KBM-7 (cell line): ENCODE measurements at places on chromosomes 11 and 22.
A peak's percentile ranks its signal among the peaks of the same experiment; 100 is the strongest.

GRCh38 chr22:24086310-24086709, 75.2 kb downstream of the CABIN1 start:
- no peak for DNase-seq

GRCh38 chr11:22169833-22170232, 23.1 kb upstream of the ANO5 start:
- DNase-seq = peak; percentile 16

DNA sequence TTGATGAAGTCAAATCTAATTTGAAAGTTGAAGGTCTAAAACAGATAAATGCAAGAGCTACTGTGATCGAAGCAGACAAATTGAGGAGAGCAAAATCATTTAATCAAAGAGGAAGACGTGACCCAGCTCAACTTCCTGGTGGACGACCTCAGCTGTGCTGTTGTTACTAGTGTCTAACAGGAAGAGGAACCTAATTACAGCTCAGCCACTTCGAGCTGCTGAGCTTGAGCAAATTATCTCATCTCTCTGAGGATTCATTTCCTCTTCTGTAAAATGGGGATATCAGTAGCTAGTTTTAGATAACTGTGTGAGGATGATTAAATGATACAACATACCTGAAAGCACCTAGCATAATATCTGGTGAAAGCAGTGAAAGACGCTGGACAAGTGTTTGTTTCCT, 48.6 kb upstream of the OLFML1 start:
- peak; percentile 58 for DNase-seq

- no peak for DNase-seq
Observed at GRCh38 chr11:73158356-73159051, 16.4 kb upstream of the FCHSD2 start.

DNA sequence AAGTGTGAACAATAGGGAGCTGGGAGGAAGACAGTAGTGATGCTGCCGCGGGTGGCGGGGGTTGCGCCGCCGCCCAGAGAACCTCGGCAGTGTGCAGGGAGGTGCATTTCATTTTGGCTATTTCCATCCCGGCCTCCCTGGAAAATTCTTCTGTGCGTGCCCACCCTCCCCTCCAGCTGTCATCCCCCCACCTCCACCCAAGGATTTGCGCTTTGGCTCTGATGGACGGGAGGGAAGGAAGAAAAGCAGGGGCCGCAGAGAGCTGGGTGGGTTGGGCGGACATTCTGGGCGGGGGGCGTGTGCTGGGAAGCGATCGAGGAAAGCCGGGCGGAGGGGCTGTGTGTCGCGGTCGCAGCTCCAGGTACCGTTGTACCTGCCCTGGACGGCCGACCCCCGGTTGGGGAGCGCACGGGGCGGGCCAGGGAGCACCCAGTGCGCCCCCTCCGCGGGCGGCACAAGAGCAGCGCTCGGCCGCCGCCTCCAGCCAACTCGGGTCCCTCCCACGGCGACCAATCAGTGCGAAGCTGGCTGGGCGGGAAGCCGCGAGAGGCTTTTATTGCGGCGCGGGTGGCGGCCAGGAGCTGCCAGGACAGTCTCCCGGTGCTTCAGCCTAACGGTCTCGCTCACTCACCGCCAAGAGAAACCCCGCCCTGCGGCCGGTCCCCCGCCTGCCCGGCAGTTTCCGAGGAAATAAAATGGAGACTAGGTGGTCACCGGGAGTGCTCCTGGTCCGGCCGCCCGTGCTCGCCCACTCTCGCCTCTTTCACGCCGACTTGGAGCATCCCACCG, 1.6 kb downstream of the NCAM1 start:
- DNase-seq = no peak

- no peak for DNase-seq
Observed at GRCh38 chr11:83709434-83709833, 423.3 kb upstream of the CCDC90B start.

DNA sequence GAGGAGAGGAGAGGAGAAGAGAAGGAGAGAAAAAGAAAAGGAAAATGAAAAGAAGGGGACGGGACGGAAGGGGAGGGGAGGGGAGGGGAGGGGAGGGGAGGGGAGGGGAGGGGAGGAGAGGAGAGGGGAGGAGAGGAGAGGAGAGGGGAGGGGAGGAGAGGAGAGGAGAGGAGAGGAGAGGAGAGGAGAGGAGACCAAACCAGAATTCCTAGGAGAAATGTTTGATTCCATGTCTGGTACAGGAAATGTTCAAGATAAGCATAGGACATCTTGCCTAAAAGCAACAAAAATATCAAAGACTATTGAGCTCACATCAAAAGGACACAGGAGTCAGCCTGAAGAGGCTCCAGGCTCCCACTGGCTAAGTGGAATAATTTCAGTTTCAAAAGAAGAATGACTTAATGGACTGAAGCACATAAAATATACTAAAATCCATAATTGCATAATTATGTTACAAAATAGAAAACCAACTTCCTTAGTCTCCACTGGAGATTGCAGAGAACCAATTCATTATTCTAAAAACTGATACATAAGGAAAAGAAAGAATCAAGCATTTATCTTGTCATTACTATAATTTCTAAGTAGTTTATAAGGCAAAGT, 101.1 kb upstream of the APOA1 start:
- no peak for DNase-seq

DNA sequence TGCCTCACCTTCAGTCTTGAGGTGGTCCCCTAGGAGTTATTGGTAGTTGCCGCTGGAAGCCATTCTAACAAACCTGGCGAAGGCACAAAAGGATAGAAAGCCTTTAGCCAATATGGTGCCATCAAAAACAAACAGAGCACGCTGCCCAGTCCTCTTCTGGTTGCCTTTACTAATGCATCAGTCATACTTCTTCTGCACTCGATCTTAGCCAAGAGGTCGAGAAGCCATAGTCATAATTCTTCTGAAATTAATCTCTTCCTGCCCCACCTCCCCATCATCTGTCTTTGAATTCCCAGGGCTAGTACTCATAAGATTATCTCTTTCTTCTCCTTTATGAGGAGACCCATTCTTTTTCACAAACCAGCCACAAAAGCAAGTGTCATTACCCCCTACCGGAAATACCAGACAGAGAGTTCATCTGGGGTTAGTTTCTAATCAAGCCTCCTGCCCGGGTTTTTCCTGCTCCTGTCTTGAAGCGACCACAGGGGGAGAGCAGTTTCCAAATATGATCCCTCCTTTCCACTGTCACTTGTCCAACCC, 21.4 kb upstream of the EHF start:
- DNase-seq = peak; percentile 66

- DNase-seq = peak; percentile 50
Observed at GRCh38 chr22:41092847-41093411, 537 bp downstream of the EP300 start.

DNA sequence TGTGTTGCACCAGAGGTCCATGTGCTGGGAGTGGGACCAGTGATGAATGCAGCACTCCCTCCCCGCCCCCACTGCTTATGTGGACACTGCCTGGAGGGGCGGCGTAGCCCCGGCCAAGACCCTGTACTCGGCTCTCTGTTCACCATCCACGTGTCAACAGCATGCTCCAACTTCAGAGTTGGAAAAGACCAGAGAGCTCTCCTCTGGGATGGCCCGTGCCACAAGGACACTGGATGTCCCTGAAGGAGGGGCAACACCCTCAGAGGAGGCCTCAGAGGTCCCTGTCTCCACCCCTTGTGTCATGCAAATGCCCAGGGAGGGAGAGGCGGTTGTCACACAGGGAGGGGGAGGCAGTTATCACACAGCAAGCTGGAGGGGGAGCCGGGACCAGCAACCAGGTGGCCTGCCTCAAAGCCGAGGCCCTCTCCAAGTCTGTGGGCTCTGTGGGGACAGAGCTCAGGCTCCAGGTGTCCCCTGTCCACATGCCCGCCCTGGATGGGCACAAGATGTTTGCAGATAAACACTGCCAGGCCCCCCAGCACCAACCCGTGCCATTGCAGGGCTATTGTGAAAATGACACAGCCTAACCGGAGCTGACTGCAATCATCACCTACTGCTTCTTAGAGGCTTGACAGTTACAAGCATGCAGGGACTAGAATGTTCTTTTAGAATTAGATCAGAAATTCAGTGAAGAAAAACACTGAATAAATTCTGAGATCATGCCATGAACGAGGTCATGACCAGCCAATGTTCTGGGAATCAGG, 121.1 kb downstream of the PHF21B start:
- no peak for DNase-seq

DNA sequence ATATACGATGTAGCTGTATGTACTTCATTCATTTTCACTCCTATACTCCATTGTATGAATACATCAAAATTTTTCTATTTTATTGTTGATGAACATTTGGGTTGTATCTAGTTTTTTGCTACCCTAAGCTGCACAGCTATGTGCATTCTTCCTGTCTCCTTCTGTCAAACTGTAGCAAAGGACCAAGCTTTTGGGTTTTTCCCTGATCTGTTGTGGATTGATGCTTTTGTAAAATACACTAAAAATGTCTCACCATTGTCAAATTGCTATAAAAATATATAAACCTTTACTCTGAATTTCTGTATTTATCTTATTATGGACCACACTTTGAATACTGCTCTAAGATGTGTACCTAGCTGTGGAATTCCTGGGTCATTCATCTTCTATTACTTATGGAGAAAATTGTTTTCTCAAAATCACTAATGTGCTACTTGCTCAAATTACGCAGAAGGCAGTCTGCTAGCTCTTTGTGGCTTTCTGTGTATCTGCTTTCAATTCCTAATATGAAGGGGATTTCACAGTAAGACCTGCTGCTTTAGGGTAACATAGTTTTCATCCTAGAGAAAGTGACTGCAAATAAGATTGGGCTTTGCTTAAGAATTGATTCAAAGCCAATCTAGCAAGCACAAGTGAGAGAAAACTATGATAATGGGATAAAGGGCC, 123.4 kb downstream of the CYP2R1 start:
- DNase-seq = no peak

DNA sequence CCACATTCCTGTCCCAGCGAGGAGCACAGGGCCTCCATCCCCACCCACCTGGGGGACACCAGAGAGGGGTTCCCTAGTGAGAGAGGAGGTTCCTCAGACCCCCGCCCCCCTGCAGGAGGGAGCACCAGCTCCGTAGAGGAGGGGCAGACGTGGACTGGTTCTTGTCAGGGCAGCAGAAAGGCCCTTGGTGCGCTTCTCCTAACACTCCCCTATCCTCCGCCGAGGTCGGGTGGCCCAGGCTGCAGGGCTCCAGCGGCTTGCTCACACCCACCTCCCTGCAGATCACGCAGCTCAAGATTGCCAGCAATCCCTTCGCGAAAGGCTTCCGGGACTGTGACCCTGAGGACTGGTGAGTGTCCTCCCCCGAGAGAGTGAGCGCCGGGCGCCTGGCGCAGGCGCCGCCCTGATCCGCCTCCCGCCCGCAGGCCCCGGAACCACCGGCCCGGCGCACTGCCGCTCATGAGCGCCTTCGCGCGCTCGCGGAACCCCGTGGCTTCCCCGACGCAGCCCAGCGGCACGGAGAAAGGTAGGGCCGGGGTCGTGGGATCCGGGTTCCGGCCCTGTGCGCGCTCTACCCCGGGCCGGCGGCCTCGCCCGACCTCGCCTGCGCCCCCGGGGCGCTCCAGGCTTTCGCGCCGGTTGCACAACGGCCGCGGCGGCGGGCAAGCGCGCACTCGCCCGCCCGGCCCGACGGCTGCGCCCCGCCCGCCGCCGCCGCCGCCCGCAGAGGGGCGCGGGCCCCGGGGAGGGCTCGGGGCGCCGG, 5.1 kb downstream of the TBX1 start:
- peak; percentile 20 for DNase-seq

GRCh38 chr11:11454671-11455223, 101.7 kb upstream of the CSNK2A3 start:
- no peak for DNase-seq

DNA sequence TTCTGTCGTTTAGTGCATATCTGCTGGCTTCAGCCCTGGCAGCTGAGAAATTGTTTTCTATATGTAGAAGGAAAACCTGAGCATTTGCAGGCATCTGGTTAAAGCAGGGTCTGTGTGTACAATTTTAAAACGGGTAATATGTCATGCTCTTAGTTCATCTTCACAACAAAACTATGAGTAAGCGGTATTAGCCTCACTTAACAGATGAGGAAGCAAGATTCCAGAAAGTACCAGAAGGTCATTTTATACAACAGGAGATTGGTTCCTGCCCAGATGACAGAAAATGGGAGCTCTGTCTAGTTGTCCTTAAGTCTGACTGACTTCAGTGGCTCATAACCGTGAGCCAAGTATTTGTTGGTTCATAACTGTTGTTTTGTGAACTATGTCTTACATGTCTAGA, 1.1 kb downstream of the TIMM10B start:
- DNase-seq = no peak

DNA sequence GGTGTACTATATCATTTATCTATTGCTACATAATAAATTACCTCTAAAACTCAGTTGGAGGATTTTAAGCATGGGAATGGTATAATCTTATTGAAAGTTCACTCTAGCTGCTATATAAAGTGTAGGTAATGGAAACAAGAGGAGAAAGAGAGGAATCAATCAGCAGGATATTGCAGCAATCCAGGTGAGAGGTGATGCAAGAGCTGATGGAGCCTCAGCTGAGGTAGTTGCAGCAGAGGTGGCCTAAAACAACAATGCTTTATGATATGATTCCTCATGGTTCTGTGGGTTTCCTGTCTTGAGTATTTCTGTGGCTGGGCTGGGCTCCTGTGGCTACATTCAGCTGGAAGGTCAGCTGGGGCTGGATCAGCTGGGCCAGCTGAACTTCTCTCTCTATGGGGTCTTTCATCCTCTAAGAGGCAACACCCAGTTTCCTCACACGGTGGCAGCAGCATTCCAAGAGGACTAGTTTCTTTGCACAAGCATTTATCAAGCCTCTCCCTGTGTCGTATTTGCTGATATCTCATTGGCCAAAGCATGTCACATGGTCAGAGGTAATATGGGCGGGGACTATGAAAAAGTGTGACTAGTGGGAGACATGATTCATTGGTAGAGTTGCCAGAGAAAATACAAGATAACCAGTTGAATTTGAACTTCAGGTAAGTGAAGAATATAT, 135.4 kb upstream of the LARGE1 start:
- DNase-seq = peak; percentile 42

- DNase-seq = no peak
Observed at GRCh38 chr11:2815762-2816496, 69.6 kb downstream of the CDKN1C start.

DNA sequence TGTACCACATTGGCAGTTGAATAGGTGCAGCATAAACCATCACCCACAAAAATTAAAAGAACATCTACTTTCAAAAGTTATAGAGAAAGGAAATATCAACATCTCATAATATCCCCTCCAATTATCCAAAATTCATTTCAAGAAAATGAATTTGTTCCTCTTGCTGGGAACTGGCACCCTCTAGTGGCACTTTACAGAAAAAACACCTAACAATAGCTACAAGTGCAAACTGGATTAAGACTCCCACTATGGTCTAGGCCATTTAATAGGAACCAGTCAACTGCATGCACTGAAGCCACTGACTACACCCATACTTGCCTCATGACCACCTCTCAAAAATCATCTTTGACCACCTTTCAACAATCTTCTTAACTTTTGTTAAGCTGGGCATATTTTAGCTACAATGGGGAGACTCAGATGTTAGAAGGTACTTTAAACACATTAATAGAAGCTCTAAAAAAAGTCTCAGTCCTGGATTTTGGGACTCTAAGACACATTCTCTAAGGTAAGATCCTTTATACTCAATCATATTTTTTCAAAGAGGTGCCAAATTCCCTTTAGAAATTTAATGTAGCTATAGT, 17.3 kb downstream of the TRAF6 start:
- DNase-seq = peak; percentile 60
